ENCODE measurements at places on chromosomes 5 and 9.

- no peak for DNase-seq
These were observed 832 bp downstream of the EIF4EBP3 start for GRCh38 chr5:140548300-140548688.

DNA sequence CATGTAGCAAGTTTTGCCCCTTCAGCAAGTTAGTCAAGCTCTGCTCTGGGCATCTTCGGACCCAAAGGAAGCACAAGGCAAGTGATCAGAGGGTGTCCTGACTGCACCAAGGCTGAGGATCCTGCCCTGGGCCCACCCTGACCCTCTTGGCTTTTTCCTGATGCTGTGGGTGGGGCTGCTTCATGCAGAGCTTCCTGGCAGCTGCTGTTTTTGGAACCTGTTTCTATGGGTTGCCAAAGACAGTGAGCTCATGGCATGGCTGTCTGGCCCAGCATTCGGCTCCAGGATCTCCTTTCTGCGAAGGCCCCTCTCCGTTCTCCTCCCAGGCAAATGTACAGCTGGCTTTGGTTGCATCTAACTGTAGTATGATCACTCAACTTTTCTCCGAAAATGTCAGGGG is 497.9 kb downstream of the ARHGEF28 start:
- no peak for DNase-seq

DNA sequence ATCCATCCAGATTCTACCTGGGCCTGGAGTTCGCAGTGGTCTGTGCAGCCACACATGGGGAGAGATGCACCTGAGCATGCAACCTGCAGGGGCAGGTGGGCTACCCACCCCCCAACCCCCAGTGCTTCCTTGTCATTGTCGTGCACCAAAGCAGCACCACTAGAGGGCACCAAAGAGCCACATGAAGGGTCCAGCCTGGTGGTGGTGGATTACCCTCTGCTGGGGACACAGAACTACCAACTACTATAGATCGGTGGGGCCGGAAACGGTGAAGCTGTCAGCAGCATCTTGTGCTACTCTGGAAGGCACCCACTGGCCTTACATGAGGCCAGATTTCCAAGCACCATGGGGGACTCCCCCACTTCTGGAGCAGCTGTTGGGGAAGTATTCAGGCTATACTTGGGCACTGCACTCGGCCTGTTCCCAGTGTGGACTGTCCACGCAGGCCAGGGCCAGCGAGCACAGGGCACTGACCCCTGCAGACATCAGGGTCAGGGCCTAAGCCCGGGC is 60.2 kb upstream of the TBC1D2 start:
- peak; percentile 40 for DNase-seq

DNA sequence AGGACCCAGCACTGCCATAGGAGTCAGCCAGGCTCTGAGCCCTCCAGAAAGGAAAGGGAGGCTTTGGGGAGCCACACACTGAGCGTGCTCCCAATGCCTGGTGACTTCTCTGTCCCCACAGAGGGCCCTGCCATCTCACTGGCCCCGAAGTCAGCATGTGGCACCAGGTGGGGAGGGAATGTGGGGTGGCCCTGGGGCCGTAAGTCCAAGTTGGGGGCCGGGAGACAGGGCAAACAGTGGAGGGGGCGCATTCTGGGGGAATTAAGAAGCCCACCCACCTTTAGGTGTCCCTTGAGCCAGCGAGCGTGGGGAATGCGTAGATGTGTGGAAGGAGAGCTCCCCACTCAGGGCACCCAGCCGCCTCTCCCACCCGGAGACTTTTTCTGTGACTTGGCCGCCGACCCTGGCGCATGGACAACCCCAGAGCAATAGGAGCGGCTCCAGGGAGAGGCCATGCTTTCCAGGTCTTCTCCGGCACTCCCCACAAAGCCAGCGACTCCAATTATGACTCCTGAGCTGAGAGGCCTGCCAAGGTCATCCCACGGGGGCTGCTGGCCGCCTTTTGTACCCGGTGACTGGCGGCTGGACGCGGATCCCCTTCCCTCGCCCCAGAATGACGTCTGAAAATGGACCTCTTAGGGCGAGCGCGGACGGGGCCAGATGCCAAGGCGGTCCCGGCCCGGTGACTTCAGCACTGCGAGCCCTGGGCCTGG is 9.8 kb downstream of the IRX1 start:
- no peak for DNase-seq

DNA sequence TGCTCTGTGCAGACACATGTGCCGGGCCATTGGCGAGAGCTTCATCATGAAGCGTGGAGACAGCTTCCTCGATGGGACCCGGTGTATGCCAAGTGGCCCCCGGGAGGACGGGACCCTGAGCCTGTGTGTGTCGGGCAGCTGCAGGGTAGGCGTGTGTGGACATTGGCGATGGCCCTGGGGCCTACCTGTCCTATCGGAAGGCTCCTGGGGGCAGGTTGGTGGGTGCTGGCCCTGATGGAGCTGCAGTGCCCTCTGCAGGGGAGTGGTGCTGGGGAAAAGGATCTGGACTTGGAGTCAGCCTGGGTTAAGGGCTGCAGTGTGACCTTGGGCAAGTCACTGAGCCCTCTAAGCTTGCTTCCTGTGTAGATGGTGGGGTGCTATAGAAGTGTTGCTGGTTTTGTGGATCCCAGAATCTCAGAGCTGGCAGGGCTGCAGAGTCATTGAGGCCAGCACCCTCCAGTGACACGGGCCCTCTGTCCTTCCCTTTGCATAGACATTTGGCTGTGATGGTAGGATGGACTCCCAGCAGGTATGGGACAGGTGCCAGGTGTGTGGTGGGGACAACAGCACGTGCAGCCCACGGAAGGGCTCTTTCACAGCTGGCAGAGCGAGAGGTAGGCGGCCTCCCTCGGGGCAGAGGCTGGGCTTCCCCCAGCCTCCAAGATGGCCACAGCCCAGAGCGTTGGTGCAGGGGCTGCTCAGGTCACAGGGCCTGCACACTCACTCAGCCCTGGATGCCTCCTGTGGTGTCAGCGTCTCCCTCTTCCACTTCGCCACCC is 15.8 kb downstream of the ADAMTS13 start:
- DNase-seq = no peak

- DNase-seq = no peak
These were observed 8.4 kb upstream of the ACOT12 start for GRCh38 chr5:81402192-81402930.

GRCh38 chr9:38761999-38762398 is 42.1 kb upstream of the FAM240B start:
- DNase-seq = no peak

DNA sequence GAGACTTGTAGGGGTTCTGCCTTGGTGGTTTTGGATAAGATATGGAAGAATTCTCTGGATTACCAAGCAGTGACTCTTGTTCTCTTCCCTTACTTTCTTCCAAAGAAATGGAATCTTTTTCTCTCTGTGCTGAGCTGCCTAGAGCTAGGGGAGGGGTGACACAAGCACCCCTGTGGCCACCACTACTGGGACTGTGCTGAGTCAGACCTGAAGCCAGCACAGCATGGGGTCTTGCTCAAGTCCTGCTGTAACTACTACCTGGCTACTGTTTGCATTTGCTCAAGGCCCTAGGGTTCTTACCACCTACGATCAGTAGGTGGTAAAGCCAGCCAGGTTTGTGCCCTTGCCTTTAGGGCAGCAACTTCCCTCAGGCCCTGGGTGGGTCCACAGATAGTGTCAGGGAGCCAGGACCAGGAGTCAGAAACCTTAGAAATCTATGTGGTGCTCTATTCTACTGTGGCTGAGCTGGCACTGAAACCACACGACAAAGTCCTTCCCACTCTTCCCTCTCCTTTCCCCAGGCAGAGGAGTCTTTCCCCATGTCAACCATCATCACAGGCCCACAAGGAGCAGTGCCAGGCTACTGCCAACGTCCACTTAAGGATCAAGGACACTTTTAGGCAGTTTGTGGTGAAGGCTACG is 53.8 kb downstream of the SREK1 start:
- no peak for DNase-seq

- no peak for DNase-seq
These were observed 120.4 kb upstream of the CDH9 start for GRCh38 chr5:27158775-27159174.

GRCh38 chr5:113240951-113241726 is 193.7 kb downstream of the TSSK1B start:
- no peak for DNase-seq

DNA sequence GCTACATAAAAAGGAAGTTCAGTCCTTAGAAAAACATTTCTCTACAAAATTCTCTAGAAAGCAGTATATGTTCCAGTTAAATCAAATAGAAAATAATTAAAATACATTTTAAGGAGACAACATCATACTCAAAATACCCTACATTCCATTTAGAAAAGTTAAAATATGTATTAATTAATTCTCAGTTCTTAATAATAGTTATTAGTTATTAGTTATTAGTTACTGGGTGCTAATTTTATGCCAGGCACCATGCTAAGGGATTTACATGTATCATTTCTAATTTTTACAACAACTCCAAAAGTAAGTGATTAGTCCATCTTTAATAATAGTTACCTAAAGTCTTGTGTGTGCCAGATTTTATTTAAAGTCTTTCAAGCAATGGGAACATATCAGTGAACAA is 38.0 kb downstream of the FAM114A2 start:
- no peak for DNase-seq

All from effector memory CD4-positive, alpha-beta T cell (primary cell).